ENCODE measurements at places on chromosomes 6 and 20. TPM values are rescaled to one million over a fixed set of nuclear protein-coding genes. Genes with fewer than 3 reads are reported as not detected.
A peak's percentile ranks its signal among the peaks of the same experiment; 100 is the strongest.

DNA sequence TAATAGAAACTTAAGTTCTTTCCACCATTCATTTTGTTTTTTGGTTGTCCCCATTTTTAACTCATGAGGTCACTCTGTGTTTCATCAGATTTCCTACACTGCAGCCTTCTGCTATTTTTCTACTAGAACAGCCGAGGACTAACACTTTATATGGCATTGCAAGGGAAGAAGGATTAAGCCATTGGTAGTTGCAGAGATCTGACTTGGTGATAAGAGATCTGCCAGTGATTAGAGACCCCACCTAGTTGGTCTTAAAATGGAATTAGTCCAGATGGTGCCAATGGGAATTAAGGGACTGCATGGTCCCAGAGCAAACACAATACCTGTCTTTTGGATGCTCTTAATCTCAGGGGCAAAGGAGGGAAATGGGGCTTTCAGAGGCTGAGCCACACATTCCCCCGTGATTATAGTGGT, 125.5 kb upstream of the TMEM170B start:
- H3K4me3 ChIP-seq, result no peak overlapping the region
- H3K4me1 ChIP-seq, result peaks cover 21% of the 10 kb centered on the region
- DNase-seq, result no peak
- H3K27ac ChIP-seq, result no peak overlapping the region
- no peaks in the 10 kb centered on the region for H3K27me3 ChIP-seq

DNA sequence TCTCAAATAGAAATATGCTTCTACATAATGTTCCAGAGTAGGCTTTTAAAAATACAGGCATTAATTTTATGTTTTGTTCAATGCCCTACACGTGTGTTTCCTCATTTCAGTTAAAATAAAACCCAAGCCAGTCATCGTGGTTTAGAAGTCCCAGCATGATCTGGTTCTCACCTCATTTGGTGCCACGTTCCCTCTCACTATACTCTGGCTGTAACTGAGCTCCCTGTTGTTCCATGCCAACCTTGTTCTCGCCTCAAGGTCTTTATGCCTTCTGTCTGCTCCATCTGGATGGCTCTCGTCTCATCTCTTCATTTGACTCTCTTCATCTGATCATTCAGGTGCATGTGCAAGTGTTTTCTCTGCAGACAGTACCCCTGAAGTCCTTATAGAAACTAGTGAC, 32.6 kb downstream of the HDGFL1 start:
- no peaks in the 10 kb centered on the region for H3K36me3 ChIP-seq
- no peak for DNase-seq
- no peak overlapping the region for H3K4me3 ChIP-seq
- H3K27ac ChIP-seq, result no peak overlapping the region
- H3K4me1 ChIP-seq, result no peaks in the 10 kb centered on the region

- H3K27me3 ChIP-seq, result no peaks in the 10 kb centered on the region
- no peak for DNase-seq
- peaks cover 6% of the 10 kb centered on the region for H3K36me3 ChIP-seq
- H3K4me1 ChIP-seq, result peaks cover 10% of the 10 kb centered on the region
- no peak overlapping the region for H3K4me3 ChIP-seq
Observed at GRCh38 chr20:62762801-62763368, 33.4 kb upstream of the MRGBP start.

DNA sequence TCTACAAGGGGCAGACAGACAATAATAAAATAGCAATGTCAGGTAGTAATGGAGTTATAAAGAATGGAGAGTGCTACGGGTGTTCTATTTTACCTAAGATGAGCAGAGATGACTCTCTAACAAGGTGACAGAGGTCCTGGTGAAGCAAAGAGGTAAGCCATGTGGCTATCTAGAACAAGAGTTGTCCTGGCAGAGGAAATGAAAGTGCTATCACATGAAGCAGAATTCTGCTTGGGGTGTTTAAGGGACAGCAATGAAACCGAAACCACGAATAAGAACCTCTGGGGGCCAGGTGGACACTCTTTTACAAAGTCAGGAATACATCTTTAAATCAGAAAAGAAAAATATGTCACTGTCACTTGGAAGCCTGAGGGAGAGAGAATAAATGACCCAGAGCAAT, 37.9 kb upstream of the IRAK1BP1 start:
- H3K4me1 ChIP-seq, result no peaks in the 10 kb centered on the region
- DNase-seq, result no peak
- no peaks in the 10 kb centered on the region for H3K36me3 ChIP-seq
- no peak overlapping the region for H3K27ac ChIP-seq
- no peaks in the 10 kb centered on the region for H3K27me3 ChIP-seq

DNA sequence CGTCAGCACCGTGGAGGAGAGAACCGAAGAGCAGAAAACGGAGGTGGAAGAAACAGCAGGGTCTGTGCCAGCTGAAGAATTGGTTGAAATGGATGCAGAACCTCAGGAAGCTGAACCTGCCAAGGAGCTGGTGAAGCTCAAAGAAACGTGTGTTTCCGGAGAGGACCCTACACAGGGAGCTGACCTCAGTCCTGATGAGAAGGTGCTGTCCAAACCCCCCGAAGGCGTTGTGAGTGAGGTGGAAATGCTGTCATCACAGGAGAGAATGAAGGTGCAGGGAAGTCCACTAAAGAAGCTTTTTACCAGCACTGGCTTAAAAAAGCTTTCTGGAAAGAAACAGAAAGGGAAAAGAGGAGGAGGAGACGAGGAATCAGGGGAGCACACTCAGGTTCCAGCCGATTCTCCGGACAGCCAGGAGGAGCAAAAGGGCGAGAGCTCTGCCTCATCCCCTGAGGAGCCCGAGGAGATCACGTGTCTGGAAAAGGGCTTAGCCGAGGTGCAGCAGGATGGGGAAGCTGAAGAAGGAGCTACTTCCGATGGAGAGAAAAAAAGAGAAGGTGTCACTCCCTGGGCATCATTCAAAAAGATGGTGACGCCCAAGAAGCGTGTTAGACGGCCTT, 41.6 kb downstream of the ZBTB2 start:
- no peaks in the 10 kb centered on the region for H3K27me3 ChIP-seq
- H3K4me3 ChIP-seq, result no peak overlapping the region
- no peak for DNase-seq
- no peaks in the 10 kb centered on the region for H3K4me1 ChIP-seq
- H3K27ac ChIP-seq, result no peak overlapping the region

- DNase-seq, result no peak
- H3K4me3 ChIP-seq, result no peak overlapping the region
- no peak overlapping the region for H3K27ac ChIP-seq
- H3K27me3 ChIP-seq, result no peaks in the 10 kb centered on the region
- H3K4me1 ChIP-seq, result no peaks in the 10 kb centered on the region
Observed at GRCh38 chr6:93021235-93021915, 398.0 kb downstream of the EPHA7 start.

- no peak overlapping the region for H3K4me3 ChIP-seq
- H3K4me1 ChIP-seq, result peaks cover 10% of the 10 kb centered on the region
- H3K36me3 ChIP-seq, result no peaks in the 10 kb centered on the region
- H3K27me3 ChIP-seq, result no peaks in the 10 kb centered on the region
- H3K27ac ChIP-seq, result no peak overlapping the region
- DNase-seq, result no peak
Observed at GRCh38 chr6:125810445-125810844, 19.7 kb downstream of the NCOA7 start.

- H3K4me1 ChIP-seq, result peaks cover 72% of the 10 kb centered on the region
- H3K36me3 ChIP-seq, result no peaks in the 10 kb centered on the region
- no peak overlapping the region for H3K4me3 ChIP-seq
- peak; percentile 71 for DNase-seq
- H3K27me3 ChIP-seq, result no peaks in the 10 kb centered on the region
- H3K27ac ChIP-seq, result peak overlapping the region; percentile 32
Observed at GRCh38 chr6:37239950-37240713, 17.4 kb upstream of the TBC1D22B start.

GRCh38 chr6:70844301-70844700, 112.6 kb downstream of the B3GAT2 start:
- no peaks in the 10 kb centered on the region for H3K27me3 ChIP-seq
- no peak for DNase-seq
- H3K27ac ChIP-seq, result no peak overlapping the region
- H3K4me1 ChIP-seq, result no peaks in the 10 kb centered on the region

The C6orf52 gene
- total RNA-seq, result 3.9 TPM
